ENCODE measurements at places on chromosomes 5 and 9. TPM values are rescaled to one million over a fixed set of nuclear protein-coding genes. Genes with fewer than 3 reads are reported as not detected.

Gene NME5
- 2.3 TPM for total RNA-seq

- DNase-seq: no peak
Measured at GRCh38 chr9:76799473-76799872, 35.2 kb downstream of the PCA3 start.

Gene SEMA6A
- total RNA-seq: 18.6 TPM

Gene IFNA13
- total RNA-seq: not detected

- DNase-seq: no peak
Measured at GRCh38 chr5:160525471-160526261, 104.0 kb downstream of the PTTG1 start.
